Left ventricle myocardium superior (tissue), 1 donor: ENCODE measurements at places on chromosomes 16 and 17. TPM values are rescaled to one million over a fixed set of nuclear protein-coding genes. Genes with fewer than 3 reads are reported as not detected.

The GSG1L gene
- 1.9 TPM for total RNA-seq

DNA sequence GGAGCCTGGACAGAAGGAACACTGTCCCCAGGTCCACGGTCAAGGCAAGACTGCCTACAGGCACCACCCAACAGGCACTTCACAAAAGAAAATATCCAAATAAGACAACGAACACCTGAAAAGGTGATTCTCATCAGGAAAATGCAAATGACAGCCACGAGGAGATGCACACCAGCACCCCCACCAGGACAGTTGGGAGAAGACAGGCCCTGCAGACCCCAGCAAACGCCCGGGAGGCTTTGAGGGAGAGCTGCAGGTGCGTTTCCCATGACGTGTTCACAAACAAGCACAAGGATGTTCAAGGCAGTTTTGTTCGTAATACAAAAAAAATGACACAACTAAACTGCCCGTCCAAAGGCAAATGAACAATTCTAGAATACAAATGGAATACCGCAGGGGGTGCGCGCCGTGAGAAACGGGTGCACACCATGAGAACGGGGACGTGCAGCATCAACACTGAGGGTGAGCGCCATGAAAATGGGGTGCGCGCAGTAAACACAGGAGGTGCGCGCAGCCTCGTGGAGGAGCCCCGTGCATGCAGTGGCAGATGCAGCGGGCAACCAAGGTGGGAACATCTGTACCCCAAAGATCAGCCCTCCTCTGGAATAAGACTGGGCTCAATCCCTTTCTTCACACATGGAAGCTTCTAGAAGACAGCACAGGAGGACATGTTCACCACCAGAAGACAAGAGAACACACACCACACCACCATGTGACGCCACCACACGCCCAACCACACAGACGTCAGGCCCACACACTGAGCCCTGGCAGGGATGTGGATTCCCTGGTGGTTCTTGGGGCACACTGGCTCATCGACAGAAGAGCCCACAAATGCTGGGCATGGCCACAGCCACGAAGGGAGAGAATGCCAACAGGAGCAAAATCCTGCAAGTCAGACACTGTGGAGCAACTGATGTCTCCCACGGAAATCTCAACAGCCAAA is 91.2 kb downstream of the ZNF778 start:
- peak; percentile 25 for DNase-seq

DNA sequence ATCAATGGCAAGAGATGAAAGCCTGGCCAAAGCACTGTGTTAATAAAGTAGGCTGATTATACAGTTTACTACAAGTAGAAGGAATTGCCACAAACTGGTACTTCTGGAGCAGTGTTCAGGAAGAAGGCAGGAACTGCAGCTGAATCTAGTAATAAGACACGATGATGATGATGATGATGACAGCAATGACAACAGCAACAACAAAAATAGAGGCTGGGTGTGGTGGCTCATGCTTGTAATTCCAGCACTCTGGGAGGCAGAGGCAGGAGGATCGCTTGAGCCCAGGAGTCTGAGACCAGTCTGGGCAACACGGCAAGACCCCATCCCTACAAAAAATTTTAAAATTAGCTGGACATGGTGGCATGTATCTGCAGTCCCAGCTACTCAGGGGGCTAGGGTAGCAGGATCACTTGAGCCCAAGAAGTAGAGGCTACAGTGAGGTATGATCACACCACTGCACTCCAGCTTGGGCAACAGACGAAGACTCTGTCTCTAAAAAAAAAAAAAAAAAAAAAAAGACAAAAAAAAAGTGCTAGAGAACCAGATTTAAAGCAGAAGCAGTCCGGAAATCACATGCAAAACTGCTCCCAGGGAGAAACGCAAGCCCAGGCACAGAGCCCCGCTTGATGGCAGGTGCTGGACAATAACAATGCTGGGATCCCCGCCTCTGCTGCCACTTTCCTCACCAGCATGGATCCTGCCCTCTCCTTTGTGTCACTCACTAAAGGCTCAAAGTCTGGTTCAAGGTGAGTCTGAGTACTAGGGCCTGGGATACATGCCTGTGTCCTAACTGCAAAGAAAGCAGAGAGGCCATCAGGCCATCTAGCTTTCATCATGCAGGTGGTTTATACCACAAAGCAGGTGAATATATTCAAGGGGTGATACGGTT is 44.8 kb downstream of the CPPED1 start:
- no peak for DNase-seq

- DNase-seq, result no peak
Measured at GRCh38 chr16:79593074-79593531, 7.4 kb downstream of the MAF start.

GRCh38 chr16:79794941-79795340 is 194.4 kb upstream of the MAF start:
- DNase-seq, result no peak

The TMEM132E gene
- total RNA-seq, result not detected

The CASKIN1 gene
- total RNA-seq, result 9.2 TPM

The ADAP2 gene
- total RNA-seq, result 8.0 TPM

The AOC3 gene
- total RNA-seq, result 6.1 TPM

DNA sequence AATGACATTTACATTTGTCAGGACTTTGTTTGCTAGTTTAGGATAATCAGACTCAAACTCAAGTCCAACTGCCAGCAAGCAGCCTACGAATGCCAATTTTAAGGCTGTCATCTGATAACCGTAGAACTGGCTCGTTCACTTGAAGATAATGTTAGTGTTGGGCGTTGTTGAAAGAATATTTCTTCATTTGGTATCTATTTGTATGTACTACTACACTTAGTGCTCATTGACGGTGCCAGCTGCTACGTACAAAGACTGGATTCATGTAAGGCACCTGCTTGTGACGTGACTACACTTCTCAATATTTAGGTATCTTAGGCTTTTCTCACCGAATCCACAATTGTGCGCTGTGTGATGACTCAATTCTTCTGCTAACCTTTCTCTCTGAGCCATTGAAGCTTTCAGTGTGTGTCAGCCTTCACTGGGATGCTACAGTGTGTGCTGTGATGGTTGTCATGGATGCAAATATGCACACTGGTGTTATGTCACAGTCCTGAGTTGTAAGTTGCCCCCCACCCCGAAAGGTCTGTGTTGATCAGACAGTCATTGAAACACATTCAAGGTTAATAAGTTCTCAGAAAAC is 5.7 kb downstream of the ATP2C2 start:
- no peak for DNase-seq

DNA sequence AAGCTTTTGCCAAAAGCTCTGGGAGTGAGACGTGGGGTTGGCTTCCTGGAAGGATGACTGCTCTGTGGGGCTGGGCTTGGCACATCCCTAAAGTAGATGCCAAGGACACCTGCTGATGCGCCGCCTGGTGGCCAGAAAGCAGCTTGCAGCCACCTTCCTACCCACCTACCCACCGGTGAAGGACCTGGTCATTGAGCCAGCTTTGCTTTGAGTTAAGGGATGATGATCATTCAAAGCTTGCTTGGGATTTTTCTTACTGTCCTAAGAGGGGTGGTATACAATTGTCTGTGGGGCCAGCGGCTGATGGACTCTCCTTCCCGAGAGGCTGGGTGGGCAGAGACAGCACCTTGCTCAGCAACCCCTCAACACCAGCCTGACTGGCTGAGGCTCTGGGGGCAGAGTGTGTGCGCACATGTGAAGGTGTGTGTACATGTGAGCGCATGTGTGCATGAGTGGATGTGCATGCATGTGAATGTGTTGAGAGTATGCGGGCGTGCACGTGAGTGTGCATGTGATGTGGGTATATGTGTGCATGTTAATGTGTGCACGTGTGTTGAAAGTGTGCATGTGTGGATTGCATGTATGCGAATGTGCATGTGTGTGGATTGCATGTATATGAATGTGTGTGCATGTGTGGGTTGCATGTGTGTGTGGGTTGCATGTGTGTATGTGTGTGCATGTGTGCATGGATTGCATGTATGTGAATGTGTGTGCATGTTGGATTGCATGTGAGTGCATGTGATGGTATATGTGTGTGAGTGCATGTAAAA is 18.6 kb downstream of the C1QTNF1 start:
- DNase-seq, result peak; percentile 82
